ENCODE measurements at places on chromosomes 4 and X. TPM values are rescaled to one million over a fixed set of nuclear protein-coding genes. Genes with fewer than 3 reads are reported as not detected.

STATH gene
- total RNA-seq: not detected

SHROOM2 gene
- total RNA-seq: 14.1 TPM

GRCh38 chr4:3715061-3715854, 50.9 kb upstream of the ADRA2C start:
- no peaks in the 10 kb centered on the region for H3K4me1 ChIP-seq
- no peak overlapping the region for H3K27ac ChIP-seq
- H3K4me3 ChIP-seq: no peak overlapping the region
- DNase-seq: no peak
- no peaks in the 10 kb centered on the region for H3K36me3 ChIP-seq

DNA sequence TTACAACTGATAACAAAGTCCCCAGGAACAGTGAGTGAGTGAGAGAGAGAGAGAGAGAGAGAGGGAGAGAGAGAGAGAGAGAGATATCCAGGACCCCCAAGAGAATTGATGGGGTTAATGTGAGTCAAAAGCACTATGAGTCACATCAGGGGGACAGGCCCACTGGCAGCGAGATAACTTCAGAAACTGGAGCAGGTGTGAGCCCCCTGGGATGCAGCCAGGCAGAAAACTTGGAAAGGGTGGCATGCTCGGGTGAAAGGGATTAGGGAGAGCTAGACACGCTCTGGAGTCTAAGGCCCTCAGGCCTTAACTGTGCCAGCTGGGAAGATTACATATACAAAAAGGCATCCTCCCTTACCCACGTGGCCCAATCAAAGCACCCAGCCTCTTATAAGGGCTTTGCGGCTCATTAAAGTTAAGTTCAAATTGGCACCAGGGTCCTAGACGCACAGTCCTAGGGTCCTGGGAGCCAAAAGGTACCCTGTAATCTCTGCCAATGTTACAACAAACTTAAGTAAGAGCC, 841 bp downstream of the ACOT9 start:
- peaks cover 22% of the 10 kb centered on the region for H3K36me3 ChIP-seq
- peak; percentile 13 for DNase-seq
- H3K27me3 ChIP-seq: no peaks in the 10 kb centered on the region
- peak overlapping the region; percentile 67 for H3K4me3 ChIP-seq
- peak overlapping the region; percentile 61 for H3K27ac ChIP-seq

DNA sequence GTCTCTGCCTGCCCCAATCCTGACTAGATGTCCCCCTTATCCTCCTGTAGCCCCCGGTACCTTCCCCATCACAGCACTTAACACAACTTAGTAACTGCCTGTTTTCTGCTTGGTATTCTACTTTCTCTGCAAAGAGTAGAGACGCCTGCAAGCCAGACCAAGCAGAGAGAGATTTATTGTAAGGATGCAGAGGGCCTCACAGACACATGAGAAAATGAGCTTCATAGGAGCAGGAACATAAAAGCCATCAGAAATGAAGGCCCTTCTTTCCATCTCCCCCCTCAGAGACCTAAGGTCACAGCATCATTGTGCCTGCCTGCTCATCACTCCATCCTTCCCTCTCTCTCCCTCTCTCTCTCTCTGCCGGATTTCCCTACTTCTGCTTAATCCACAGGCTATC, 305.7 kb upstream of the NOCT start:
- no peak overlapping the region for H3K27ac ChIP-seq
- no peaks in the 10 kb centered on the region for H3K4me1 ChIP-seq
- H3K36me3 ChIP-seq: no peaks in the 10 kb centered on the region
- no peak overlapping the region for H3K4me3 ChIP-seq

- DNase-seq: no peak
- no peaks in the 10 kb centered on the region for H3K36me3 ChIP-seq
- H3K27ac ChIP-seq: no peak overlapping the region
Observed at GRCh38 chrX:153560000-153560399, 38.9 kb downstream of the CCNQ start.

Data from Calu3 (cell line).